ENCODE measurements at places on chromosomes 3 and 15.

GRCh38 chr3:73602170-73602569 is 22.6 kb downstream of the PDZRN3 start:
- DNase-seq = no peak

DNA sequence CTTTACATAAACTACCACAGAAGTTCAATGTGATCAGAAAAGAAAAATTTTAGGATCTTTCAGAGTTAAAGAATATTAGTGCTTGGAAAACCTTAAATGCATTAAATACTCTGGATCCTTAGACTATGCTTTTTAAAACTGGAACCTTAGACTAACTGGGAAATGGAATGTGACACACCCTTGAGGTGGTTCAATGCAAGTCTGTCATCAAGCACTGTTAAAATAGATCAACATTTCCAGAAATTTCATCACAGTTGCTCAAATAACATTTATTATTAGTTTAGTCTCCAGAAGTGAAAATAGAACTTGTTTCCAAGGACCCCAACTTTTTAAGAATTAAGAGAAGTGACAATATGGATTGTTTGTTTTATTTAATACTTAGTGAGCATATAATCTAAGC is 71.8 kb downstream of the GAP43 start:
- DNase-seq = no peak

- DNase-seq = peak; percentile 16
These were observed 5.7 kb downstream of the NT5DC2 start for GRCh38 chr3:52527732-52528585.

GRCh38 chr3:136437043-136437442 is 186.9 kb downstream of the PCCB start:
- no peak for DNase-seq

DNA sequence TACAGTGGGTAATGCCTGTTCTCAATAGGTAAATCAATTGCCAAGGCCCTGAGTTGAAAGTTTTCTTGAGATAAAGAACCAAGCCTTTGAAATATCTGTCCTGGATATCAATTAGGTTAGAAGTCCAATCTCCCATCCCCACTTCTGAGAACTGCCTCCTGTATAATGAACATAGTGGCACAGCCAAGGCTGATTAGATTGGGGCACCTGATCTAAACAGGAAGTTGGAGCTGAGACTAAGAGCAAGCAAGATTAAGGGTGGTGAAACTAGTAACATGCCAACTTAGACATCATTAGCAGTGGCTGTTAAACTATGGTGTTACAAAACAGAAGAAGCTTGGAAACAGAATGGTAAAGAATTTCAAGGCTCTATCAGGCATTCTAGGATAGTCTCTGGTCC is 137.7 kb upstream of the TMEM108 start:
- DNase-seq = no peak

- no peak for DNase-seq
These were observed 112.2 kb downstream of the CHL1 start for GRCh38 chr3:308597-309321.

GRCh38 chr3:194673761-194674160 is 1.8 kb upstream of the LSG1 start:
- no peak for DNase-seq

DNA sequence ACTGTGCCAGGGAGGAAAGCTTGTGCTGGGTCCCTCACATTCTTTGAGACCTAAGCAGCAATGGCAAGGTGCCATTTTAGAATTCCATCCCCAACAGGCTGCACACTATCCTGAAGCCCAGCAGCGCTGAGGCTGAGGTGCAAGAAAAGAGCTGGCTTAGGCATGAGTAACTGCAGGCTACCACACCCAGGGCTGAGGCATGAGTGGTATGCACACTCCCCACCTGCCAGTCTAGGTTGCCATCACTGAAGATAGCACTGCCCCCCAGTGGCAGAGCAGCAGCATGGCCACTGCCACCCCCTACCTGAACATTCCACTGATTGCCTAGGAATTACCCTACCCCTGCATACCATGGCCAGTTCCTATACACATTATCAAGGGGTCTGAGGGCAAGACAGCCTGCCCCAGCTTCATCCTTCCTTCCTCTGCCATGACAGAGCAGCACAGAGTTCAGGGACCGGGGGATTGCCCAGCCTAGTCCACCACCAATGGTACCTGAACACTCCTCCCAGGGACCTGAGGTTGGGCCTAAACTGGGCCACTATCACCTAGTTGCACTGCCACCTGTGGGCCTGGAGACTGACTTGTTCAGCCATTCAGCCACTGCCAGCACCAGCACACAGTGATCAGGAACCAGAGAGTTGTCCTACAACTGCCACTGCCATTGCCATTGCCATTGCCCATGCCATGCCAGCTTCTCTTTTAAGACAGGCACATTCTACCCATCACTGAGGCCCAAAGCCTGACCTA is 129.8 kb downstream of the SATB1 start:
- peak; percentile 43 for DNase-seq

- no peak for DNase-seq
These were observed 30.0 kb upstream of the SLC41A3 start for GRCh38 chr3:126113733-126114442.

DNA sequence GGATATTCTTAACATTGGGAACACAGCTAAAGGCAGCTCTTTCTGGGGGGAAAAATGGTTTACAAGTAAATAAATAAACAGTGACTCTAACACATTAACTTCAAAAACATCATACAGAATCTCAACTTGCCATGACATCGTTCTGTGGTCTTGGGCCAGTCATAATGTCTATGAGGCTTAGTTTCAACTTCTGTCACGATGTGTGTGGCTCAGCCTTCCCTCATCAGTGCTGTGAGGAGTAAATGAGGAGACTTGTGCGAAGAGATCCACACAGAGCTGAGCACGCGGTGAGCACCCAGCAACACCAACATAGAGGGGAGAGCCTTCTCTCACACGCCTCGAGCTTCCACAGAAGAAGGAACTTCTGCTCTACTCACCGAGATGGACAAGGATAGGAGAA is 49.0 kb downstream of the DZIP1L start:
- no peak for DNase-seq

DNA sequence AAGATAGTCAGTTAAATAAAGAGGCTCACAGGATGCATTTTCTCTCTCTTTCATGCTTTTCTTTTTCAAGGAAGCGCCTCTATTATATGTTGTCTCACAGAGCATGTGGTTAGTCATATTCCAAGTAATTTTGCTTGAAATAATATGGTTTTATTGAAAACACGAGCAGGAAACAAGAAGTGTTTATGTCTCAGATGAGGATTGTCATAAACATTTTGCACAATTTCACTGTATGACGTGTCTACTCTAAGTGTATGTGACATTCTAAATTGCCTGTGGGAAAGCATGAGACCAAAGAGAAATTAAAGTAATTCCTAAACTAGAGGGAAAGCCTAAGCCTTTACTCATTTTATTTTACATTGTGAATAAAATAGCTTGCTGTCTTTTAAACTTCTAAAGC is 818.6 kb downstream of the EPHA3 start:
- DNase-seq = no peak

GRCh38 chr15:90037961-90038631 is 37.0 kb downstream of the ZNF710 start:
- no peak for DNase-seq

GRCh38 chr3:184597829-184598573 is 36.4 kb downstream of the EPHB3 start:
- DNase-seq = no peak

GRCh38 chr15:84804005-84804900 is 12.9 kb upstream of the ALPK3 start:
- no peak for DNase-seq

- no peak for DNase-seq
These were observed 222.8 kb upstream of the TBL1XR1 start for GRCh38 chr3:177419904-177420601.

DNA sequence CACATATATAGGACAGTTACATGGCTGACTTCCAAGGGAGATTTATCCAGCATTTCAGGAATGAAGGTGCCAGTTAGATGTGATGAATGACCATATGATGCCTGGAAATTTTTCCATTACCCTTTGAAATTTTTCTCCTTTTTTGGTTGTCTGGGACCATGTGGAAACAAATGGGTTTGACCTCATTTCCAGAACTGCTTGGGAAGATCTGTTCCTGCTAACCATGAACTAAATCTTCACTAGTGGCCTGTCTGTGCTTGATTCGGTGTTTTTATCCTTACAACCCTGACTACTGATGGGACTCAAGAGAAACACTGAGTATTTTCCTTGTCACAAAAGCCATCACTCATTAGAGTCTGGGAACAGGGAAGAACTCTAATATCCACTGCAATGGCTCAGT is 409.4 kb downstream of the PDCD6IP start:
- no peak for DNase-seq

GRCh38 chr15:94621736-94622135 is 390.4 kb downstream of the MCTP2 start:
- no peak for DNase-seq

GRCh38 chr15:41490355-41490754 is 3.3 kb upstream of the ITPKA start:
- no peak for DNase-seq

- DNase-seq = no peak
These were observed 39.1 kb downstream of the MYO1E start for GRCh38 chr15:59333401-59334075.

GRCh38 chr15:25597571-25597970 is 158.7 kb upstream of the UBE3A start:
- DNase-seq = no peak

DNA sequence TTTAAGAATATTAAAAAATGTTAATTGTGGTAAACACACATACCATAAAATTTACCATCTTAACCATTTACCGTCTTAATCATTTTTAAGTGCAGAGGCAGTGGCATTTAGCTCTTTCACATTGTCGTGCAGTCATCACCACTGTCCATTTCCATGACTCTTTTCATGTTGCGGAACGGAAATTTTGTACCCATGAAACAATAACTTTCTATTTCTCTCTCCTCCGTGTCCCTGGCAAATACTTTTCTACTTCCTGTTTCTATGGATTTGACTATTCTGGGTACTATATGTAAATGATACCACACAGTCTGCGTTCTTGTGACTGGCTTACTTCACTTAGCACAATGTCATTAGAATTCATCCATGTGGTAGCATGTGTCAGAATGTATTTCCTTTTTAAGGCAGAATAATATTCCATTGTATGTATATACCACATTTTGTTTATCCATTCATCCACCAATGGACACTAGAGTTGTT is 27.9 kb downstream of the AKAP13 start:
- DNase-seq = no peak

- no peak for DNase-seq
These were observed 264.3 kb upstream of the ARHGEF26 start for GRCh38 chr3:153856932-153857331.

DNA sequence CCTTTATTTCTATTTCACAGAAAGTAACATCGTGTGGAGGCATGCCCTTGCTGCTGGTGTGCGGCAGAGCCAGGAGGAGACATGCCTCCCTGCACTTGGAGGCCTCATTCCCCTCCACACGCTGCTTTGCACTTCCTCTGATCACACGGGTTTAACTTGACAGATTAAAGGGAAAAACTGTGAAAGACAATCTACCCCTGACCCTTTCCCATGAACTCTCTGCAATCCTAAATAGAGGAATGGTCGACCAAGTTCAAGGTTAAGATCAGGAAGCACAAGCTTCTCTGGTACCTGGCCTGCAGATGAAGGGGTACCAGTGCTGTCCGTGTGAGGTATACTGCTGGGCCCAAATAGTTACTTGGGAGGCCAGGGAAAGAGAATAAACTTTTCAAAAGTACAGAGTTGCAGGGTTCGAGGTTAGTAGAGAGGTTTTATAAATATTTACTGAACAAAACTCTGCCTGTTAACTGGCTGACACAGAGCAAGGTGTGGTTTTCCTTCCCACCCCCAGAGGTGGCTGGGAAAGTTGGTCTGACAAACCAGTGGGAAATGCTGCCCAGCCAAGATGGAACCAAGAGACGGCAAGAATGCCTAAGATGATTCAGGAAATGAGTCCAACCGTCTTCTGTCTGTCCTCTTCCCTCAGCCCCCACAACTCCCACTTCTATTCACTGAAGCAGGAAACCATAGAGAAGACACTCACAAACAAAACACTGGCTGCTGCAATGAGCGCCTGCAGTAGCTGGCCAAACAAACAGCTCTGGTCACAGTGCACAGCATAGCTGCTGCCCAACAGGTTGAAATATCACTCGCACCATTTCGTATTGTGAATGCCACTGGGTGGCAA is 79.6 kb downstream of the IGF2BP2 start:
- DNase-seq = peak; percentile 35

DNA sequence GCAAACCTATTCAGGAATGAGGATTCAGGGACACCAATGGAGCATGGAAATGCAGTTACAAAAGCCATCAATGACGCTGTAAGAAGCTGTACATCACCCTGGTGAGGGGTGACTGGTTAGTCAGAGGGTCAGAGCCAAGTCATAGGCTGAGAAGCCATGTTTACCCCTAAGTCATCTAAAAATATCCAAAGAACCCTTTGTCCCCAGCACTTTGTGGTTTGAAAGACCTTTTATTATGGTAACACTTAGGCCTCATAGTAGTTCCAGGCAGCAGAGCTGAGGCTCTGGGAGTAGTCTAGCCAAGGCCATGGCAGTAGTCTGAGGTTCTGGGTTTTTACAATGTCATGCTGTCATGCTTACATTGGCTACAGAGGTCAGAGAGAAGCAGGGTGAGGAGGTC is 131.2 kb downstream of the CTNNB1 start:
- no peak for DNase-seq

DNA sequence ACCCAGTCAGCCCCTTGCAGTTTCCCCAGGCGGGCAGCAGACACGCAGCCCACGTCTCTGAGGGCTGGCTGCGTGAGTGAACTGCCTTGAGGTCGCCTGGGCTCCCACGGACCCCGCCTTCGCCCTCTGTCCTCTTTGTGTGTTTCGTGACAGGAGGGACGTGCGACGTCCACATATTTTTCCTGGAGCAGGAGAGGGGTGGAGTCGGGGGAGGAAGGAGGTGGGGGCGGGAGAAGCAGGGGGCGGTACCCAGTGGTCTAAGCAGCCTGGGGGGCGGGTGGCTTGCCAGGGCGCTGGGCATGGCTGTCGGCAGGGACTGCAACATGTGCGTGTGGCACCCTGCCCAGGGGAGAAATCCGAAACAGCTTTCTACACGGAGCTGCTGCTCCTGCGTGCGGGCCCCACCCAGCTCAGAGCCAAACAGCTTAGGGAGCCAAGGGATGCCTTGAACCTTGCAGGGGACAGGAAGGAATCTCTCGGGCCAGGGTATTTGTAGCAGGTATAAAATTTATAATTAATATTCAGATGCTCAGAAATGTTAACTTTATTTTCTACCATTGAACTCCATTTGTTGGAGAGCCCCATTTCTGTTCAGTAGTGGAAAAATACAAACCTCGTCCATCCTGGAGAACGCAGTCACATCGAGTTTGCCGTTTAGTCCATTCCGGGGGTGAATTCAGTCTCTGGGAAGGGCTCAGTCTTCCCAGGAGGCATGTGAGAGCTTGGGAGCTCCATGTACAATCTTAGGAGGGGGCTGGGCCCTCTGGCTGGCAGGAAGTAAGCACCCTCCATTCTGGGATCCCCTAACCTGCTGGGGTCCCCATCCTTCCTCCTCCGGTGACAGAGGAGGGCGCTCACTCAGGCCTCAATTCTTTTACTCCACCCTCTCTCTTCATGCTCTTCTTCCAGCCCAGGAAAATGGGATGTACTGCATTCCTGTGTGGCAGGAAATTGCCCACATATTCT is 79.1 kb upstream of the MEF2A start:
- peak; percentile 66 for DNase-seq

All from mucosa of descending colon (tissue), 3 donors.